ENCODE measurements at places on chromosomes 7 and 10.

- peak; percentile 31 for DNase-seq
Measured at GRCh38 chr10:89210794-89211425, 3.8 kb upstream of the CH25H start.

GRCh38 chr10:118968060-118968459 is 61.5 kb upstream of the NANOS1 start:
- no peak for DNase-seq

DNA sequence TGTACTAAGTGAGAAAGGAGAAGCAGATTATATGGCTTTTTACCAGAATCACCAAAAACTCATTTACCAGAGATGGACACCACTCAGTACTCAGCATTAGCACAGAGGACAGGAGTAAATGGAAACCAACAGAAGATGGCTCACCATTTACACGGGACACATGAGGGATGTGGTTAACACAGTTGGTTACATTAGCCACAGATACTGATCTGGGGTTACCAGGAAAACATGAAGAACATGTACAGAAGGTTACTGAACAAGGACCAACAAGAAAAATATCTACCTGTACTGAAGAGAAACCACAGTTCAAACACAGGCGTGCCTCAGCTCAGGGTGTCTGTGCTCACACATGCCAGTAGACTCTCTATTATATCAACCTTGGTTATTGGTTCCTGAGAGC is 1285.8 kb upstream of the SORCS1 start:
- no peak for DNase-seq

GRCh38 chr7:15096853-15097252 is 194.3 kb upstream of the DGKB start:
- no peak for DNase-seq

DNA sequence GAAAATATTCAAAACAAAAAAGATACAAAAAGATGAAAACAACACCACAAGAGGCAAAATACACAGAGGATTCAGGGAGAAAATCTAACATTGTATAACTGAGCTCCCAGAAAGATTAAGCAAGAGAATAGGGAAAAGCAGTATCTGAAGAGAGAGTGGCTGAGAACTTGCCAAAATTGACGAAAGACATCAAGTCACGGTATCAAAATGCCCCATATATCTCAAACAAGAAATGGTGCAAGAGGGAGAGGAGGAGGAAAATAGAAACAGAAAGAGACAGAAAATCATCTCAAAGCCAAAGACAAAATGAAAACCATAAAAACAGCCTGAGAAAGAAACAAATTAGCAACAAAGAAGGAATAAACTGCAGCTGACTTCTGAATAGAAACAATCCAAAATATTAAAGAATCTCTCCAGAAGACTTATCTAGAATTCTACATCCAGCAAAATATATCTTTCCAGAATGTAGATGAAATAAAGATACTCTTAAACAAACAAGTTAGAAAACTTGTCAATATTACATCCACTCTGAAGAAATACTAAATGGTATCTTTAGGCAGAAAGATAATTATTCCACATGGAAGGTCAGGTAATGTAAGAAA is 5.5 kb downstream of the USP6NL start:
- no peak for DNase-seq

GRCh38 chr10:118520116-118520742 is 75.2 kb downstream of the PRLHR start:
- DNase-seq, result no peak

DNA sequence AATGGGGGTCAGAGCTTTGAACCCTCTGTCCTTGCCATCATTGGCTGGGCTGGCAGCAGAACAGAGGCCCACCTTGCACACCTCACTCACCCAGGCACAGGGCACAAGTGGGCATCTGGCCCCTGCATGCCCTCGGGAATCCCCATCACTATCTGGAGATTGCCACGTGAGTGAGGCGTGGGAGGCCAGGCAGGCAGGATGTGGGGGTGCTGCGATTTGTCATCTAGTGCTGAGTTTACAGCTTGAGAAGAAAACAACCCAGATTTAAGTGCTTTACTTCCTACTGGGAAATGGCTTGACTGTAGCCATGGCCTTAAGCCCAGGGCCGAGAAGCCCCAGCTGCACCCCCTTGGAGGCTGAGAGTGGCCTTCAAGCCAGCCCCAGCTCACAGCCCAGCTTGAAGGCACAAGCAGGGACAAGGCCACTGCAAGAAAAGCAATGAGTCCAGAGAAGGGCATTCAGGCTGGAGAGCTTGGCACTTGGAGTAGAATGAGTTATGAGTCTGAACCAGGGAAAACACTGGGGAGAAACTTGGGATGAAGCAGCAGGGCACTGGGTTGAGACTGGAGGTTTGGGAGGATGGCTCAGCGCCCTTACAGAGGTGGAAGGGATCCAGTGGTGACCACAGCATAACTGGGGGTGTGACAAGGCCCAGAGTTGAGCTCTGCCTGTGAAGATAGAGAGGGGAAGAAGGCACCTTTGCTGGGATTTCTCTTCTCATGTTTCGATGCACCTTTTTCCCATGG is 123.0 kb downstream of the CXCL12 start:
- DNase-seq, result peak; percentile 32

- no peak for DNase-seq
Measured at GRCh38 chr10:78894089-78894840, 174.5 kb upstream of the ZMIZ1 start.

All from fibroblast of the aortic adventitia (primary cell).